ENCODE measurements at places on chromosomes 12 and 14.

DNA sequence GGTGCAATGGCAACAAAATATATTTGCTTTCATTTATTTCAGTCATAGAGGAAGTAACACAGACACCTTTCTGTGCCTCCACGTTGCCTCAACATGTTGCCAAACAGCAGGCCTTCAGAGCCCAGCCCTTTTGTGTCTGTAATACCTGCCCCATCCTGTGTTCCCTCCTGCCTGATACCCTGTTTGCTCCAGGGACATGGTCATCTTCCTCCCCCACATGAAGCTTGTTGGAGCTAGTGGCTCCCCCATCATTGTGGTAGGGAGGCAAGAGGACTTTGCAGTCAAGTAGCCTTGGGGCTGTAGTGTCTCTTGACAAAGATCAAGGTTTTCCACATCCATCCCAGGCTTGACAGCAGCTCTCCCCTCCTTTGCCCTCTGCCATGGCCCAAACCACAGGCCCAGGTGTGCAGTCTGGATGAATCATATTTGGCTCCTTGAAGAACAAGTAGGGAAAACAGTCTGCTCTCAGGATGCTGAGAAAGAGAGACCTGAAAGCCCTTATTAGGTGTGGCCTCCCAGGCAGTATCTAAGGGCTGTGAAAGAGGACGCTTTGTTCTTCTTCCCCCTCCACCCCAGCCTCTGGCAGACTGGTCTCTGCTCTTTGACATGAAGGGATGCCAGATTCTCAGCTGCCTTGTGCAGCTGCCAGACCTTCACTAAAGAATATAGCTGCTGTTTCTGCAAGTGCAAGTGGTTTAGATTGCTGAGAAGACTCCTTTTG lies 329.0 kb downstream of the C12orf75 start:
- DNase-seq: no peak

DNA sequence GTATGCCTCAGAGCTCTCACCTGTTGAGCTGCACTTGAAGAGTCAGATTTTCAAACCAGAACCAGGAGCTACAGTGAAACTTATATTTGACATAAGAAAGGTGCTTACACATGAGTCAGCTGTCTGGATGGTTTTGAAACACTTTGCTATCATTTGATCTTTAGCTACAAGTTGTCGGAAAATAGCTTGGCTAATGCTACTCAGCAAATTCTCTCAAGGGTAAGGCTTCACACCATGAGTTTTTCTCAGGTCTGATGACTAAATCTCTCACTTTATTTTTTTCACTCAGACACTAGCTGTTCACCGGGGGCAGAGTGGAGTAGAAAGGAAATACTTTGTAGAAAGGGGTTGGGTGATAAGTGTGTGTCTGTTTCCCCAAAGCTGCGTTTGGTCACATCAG lies 171.8 kb downstream of the FLRT2 start:
- DNase-seq: no peak

- peak; percentile 99 for DNase-seq
Measured at GRCh38 chr14:104367866-104368750, 211.5 kb upstream of the C14orf180 start.

- no peak for DNase-seq
Measured at GRCh38 chr12:105679982-105680381, 349.5 kb downstream of the C12orf75 start.

- no peak for DNase-seq
Measured at GRCh38 chr12:127150956-127151355, 1116.0 kb upstream of the TMEM132C start.

GRCh38 chr14:100626614-100627013 lies 39.4 kb upstream of the BEGAIN start:
- DNase-seq: no peak

DNA sequence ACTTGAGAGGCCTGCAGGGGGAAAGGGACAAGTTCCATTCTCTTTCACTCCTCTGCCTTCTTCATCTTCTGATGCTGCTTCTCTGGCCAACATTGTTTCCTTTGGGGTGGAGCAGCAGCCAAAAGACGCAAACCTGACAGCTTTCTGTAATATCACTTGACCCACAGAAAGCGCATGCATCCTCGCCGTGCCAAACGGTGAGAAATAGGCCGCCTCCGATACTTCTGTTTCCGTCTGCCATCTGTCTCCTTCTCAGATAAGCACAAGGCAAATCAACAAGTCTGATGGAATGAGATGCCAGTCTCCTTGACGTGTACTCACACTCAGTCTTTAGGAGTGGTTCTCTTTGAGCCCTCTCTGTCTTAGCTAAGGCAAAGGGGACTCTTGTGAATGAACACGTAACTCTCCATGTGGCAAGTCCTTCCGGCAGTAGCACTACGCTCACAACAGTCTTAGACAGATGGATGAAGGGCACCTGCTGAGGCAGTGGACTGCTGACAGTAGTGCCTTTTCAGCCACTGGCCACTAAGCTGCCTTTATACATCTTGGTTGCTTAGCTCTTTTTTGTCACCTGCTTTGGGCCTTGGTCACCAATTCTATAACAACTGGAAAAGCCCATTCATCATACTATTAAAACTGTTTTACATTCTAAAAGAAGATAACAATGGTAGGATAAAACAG lies 214.1 kb downstream of the FBXL14 start:
- DNase-seq: no peak

- DNase-seq: no peak
Measured at GRCh38 chr12:14989790-14990189, 16.9 kb downstream of the PDE6H start.

- peak; percentile 60 for DNase-seq
Measured at GRCh38 chr12:113467502-113468364, 3.9 kb downstream of the LHX5 start.

DNA sequence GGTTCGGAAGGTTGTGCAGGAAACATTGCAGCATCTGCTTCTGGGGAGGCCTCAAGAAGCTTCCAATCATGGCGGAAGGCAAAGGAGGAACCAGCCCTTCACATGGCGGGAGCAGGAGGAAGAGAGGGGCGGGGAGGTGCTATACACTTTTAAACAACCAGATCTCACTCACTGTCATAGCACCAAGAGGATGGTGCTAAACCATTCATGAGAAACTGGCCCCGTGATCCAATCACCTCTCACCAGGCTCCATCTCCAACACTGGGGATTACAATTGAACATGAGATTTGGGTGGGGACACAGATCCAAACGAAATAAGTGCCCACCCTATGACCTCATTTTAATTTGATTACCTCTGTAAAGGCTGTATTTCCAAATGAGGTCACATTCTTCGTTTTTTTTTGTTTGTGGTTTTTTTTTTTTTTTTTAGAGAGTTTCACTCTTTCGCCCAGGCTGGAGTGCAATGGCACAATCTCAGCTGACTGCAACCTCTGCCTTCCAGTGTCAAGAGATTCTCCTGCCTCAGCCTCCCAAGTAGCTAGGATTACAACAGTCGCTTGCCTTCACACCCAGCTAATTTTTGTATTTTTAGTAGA lies 11.4 kb upstream of the ORAI1 start:
- DNase-seq: no peak

DNA sequence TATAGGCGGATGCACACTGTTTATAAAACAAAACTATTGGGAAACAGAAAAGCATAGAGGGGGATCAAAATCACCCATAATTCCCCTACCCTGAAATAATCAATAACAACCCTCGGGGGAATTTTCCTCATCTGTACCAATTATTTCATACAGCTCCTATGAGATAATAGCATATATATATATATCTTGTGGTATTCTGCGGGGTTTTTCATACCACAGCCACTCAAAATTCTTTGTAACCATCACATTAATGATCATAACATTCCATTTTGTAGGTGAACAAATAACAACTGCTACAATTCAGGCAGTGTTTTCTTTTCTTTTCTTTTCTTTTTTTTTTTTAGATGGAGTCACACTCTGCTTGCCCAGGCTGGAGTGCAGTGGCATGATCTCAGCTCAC lies 35.3 kb downstream of the P2RX7 start:
- DNase-seq: no peak

DNA sequence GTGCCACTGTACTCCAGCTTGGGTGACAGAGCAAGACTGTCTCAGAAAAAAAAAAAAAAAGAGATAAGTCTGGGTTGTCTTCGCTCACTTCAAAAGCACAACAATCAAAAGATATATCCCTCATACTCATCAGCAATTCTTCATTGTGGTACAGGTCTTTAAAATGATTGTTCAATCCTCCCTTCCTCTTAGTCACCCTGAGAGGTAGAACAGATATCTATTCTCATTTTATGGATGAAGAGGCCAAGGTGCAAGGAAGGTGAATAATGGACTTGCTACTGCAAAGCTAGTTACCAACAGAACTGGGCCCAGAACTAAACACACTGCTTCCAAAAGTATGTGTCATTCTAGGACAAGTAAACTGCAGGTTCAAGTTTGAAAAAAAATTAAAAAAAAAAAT lies 7.1 kb downstream of the ERG28 start:
- DNase-seq: no peak

GRCh38 chr14:52188381-52188780 lies 79.1 kb upstream of the PTGDR start:
- DNase-seq: no peak

- no peak for DNase-seq
Measured at GRCh38 chr14:84336433-84336832, 1193.5 kb upstream of the FLRT2 start.

- DNase-seq: peak; percentile 45
Measured at GRCh38 chr14:53432378-53432802, 279.3 kb upstream of the DDHD1 start.
